ENCODE measurements at places on chromosomes 11 and 22.

GRCh38 chr11:64074239-64074638 is 38.5 kb downstream of the FLRT1 start:
- no peak for DNase-seq

GRCh38 chr11:8810540-8811301 is 100.3 kb upstream of the AKIP1 start:
- peak; percentile 93 for DNase-seq

DNA sequence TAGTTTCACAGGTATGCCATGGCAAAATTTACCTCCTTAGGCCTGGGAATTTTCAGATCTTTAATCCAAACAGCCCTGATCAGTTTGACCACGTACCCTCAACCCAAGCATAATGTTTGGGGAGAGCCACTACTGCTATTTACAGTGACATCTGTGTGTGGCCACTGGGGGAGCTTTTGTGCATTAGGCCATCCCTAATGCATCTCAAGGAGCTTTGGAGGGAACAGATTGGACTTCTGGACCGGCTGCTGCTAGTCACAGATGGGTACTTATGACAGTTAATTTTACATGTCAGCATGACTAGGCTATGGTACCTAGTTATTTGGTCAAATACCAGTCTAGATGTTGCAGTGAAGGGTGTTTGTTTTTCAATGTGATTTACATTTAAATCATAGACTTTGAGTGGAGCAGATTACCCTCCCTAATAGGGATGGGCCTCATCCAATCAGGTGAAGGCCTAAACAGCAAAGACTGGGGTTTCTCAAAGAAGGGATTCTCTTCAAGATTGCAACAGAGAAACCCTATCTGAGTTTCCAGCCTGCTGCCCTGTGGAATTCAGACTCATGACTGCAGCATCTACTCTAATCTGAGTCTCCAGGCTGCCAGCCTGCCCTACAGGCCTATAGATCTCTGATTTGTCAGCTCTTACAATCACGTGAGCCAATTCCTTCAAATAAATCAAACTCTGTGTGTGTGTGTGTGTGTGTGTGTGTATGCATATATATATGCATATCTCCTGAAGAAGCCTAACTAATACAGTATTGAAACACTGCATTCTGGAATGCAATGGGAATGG is 38.0 kb upstream of the GALNT18 start:
- no peak for DNase-seq

- no peak for DNase-seq
Observed at GRCh38 chr22:39092111-39092862, 4.8 kb upstream of the APOBEC3H start.

- DNase-seq: peak; percentile 83
Observed at GRCh38 chr11:69486773-69487291, 5.4 kb downstream of the LINC01488 start.

GRCh38 chr22:35519306-35520000 is 21.2 kb upstream of the RASD2 start:
- DNase-seq: peak; percentile 58

GRCh38 chr11:3981084-3981633 is 113.4 kb upstream of the RRM1 start:
- DNase-seq: no peak

- no peak for DNase-seq
Observed at GRCh38 chr11:107413352-107413751, 44.3 kb downstream of the CWF19L2 start.

- DNase-seq: no peak
Observed at GRCh38 chr11:116980136-116980793, 118.0 kb downstream of the SIK3 start.

DNA sequence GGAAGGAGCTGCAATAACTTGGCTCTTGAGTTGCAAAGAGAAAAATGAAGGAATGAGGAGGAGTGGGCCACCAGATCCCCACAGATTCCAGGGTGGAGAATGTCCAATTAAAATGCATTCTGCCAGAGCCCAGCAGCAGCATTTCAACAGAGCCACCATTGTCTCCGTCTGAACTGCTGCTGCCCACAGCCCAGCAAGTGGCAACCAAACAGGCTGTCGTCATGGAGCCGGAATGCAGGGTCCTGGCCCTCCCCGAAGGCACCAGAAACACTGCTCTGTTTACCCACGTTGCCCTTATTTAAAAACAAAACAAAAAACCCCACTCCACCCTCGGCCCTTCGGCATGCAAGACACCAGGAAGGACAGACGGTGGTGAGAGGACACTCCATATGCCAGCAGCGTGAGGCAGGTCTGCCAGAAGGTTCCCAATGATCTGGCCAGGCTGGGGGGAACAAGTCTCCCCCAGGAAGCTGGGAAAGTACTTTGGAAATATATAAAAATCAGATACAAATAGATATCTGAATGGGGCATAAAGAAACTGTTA is 32.5 kb downstream of the PLEKHA7 start:
- no peak for DNase-seq

- DNase-seq: no peak
Observed at GRCh38 chr11:1040428-1041148, 4.1 kb upstream of the MUC6 start.

DNA sequence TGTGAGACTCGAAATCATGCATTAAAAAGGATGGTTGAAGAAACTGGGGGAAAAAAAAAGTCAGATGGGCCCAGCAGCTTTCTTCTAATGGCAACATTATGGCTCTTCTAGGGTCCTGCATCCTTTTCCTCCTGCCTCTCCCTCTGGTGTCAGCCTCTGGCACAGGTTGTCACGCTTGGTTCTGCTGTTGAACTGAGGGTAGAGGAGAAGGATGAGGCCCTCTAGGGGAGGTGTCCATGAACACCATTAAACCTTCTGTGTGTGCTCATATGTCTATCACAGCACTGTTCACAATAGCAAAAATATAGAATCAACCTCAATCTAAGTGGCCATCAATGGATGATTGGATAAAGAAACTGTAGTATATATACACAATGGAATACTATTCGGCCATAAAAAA is 36.0 kb downstream of the BUD13 start:
- no peak for DNase-seq

GRCh38 chr11:75320046-75320618 is 31.3 kb downstream of the ARRB1 start:
- DNase-seq: no peak

GRCh38 chr11:36258730-36259360 is 30.4 kb downstream of the COMMD9 start:
- DNase-seq: no peak

GRCh38 chr11:106552694-106553203 is 465.5 kb downstream of the GUCY1A2 start:
- no peak for DNase-seq

DNA sequence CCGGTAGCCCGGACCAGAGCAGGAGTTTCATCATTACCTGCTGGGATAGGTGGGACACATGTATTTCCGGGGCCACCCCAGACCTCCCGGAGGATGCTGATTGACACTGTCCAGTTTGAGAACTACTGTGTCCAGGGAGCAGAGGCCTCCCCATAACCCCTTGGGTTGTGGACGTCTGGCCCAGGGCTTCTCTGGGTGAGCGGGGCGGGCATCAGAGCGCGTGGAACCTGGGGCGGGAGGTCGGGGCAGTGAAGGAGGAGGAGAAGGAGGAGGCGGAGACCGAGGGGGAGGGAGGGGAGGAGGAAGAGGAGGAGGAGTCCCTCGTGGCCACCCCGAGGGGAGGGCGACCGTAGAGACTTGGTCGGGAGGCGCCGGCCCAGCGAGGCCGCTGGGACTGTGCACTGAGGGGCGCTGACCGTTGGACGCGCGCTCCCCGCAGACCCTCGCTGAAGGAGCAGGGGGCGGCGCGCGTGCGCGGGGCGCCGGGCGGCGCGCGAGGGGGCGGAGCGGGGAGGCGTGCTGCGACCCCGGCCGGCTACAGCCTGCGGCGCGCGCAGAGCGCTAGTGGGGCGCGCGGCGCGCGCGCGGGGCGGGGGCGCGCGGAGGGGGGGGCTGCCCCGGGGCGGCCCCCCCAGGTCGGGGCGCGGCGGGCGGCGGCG is at the start of gene GRK3:
TSS of gene GRK3 (plus strand) at position 356 of the 659 bp plus-strand sequence. CDS start 366 bp downstream, outside the sequence.
- DNase-seq: peak; percentile 90

GRCh38 chr22:24836282-24836681 is 30.3 kb downstream of the SGSM1 start:
- DNase-seq: no peak

DNA sequence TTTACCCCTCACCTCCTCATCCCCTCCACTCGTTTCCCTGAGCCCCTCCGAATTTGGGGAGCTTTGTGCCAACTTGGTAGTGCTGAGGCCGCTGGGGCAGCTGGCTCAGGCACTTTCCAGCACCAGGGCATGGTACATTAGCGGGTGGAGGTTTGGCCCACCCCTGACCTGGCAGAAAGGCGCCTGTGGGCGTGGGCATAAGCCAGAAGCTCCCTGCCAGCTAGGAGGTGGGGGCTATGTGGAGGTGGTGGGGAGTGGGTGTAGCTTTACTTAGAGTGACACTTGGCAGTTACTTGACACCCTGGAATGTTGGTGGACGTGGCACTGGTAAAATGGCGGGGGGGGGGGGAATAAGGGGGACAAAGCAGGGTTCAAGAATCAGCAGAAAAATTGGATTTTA is 10.3 kb upstream of the IGF2 start:
- no peak for DNase-seq

DNA sequence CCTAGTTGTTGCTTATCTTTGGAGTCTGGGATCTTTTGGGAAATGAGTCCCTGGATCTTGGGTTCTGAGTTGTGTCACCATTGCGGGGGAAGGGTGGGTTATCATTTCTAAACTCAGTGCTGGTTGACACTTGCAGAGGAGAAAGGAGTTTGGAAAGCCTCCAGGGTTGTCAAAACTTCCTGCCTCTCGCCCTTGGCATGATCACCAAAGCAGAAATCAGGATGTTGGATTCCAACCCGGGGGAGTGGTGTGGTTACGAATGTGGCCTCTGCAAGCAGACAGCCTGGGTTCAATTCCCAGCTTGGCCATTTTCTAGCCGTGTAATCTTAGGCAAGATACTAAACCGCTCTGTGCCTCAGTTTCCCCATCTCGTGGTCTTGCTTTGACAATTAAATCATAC is 24.3 kb downstream of the CD6 start:
- DNase-seq: peak; percentile 42

DNA sequence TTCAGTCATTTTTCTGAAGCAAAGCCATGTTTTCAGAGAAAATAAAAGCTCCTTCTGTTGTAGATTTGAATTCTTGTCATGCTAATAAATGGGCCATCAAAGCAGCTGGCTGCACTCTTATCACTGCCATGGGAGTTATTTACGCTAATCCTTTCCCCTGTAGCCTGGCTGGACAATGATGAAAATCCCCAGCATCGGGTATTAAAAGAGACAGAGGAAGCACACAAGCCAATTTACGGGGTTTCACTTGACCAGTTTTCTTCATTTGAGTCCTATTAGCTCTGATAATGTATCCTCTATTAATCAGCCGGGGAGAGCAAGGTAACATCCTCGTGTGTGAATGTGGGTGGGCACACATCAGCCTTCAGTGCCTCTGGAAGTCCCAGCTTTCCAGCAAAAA is 470.2 kb upstream of the API5 start:
- DNase-seq: no peak

GRCh38 chr11:76215941-76216340 is 9.6 kb upstream of the WNT11 start:
- DNase-seq: peak; percentile 67

DNA sequence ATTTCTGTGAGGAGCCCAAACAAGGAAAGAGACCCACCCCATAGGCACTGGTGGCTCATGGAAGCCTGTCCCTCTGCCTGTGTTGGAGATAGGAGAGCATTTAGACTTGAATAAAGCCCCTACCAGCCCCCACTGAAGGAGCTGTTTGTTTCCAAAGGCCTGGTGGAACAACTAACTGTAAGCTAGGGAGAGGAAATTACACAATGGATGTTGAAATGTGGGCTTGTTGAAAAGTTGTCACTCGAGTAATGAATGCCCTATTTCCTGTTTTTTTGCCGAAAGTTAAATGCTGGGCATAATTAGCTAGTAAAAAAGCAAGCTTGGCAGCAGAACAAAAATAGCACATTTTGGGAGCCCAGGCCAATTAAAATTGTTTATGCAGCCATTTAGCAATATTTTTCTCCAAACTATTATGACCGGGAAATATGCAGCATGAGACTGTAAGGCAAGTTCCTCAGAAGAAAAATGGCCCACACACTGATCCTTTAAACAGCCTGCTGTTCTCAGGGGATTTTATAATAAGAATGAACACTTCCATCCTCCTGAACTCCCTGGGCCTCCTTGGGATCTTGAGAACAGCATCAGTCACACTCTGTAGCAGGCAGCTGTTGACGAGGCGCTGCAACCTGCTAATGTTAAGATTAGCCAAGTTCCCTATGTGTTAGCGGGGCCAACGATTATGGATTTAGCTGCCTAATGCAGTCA is 38.6 kb upstream of the LMO2 start:
- DNase-seq: no peak

- DNase-seq: peak; percentile 16
Observed at GRCh38 chr22:47064416-47064815, 302.0 kb downstream of the TBC1D22A start.

DNA sequence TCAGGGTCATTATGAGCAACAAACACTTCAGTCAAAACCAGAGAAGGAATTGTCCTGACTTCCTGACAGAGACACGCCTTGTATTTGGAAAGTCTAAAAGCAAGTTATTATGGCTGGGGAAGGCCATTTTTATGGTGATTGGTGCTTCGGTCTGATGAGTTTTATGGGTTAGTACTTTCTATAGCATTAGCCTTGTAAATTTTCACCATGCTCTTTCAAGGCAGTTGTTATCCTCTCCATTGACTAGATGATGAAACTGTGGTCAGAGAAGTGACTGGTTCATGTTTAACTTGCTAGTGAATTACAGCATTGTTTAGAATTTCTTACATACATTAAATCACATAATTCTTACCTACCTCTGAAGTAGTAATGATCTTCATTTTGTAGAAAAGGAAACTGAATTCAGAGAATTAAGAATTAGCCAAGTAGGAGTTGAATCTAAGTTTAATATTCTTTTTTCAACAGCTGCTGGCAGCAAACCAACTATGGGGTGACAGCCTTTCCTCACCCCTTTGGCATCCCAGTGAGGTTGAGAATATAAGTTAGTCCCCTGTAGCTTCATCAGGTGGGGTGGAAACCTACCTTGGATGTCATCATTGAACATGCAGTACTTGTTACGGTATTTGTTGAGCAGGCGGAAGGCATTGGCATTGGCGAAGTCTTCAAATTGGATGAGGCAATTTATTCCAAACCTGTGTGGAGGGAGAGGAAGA is 90.0 kb downstream of the CCDC81 start:
- no peak for DNase-seq

- no peak for DNase-seq
Observed at GRCh38 chr11:101870510-101870909, 44.3 kb upstream of the CEP126 start.

- peak; percentile 70 for DNase-seq
Observed at GRCh38 chr11:61836193-61836592, 8.1 kb downstream of the FADS2 start.

DNA sequence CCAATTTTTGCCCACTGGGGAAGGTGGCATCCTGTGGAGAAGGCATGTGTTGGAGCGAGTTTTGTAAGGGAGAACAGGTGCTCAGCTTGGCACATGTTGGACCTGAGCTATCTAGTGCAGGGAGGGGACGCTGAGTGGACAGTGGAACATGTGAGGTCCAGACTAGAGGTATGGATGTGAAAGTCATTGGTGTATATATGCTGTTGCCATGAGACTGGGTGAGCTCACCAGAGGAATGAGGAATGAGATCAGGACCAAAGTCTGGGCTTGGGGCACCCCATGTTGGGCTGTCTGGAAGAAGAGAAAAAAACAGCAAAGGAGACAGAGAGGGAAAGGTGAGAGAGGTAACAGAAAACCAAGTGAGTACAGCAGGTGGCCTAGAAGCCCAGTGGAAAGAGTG is 12.3 kb upstream of the SYT7 start:
- no peak for DNase-seq

Measured in posterior vena cava (tissue), 2 donors.